ENCODE measurements at places on chromosomes 11 and 22.

- no peak for DNase-seq
Observed at GRCh38 chr11:100922121-100922520, 207.5 kb downstream of the PGR start.

DNA sequence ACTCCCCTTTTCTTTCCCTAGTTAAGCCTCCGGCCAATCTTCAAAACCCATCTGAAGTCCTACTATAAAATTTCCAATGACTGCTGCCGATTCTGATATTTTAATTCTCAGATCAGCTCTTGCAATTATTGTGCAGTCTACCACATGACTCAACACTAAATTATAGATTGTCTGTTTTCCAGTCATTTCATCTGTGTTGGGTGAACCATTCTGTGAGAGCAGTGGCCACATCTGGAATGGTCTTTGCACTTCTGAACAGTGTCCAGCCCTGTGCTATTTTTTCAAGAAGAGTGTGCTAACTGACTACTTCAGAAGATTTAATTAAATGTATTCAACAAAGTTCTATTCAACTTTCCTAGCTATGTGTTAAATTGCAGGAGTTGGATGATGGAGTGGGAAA is 47.2 kb upstream of the MMP7 start:
- DNase-seq: no peak

DNA sequence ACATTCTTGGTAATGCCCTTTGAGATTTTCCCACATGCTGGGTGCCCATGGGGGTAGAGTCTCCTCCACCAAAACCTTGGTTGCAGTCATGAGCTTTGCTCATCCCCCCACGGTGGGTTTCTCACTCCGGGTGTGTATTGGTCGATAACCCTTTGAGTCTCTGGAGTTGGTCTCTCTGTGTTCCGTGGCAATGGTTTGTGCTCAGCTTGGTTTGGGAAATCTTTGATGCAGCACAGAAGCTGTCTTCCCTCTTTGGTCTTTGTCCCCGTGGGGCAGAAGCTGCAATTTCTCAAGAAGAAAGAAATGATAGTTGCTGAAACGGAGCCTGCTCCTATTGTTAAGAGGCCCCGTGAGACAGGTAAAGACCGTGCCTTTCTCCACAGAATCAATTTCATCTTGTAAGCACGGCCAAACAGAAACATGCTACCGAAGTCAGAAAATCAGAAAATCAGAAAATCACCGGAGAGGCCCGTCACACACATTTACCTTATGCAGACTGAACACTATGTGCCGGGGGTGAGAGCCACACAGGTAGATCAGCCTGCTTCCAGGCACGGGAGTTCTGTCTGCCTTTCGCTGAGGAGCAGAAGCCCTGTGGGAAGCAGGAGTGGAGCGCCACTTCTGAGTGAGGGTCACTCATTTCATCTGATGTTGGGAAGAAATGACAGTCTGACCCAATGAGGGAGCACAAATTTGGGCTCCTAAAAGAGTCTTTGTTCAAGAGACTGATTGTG is 186.1 kb downstream of the TBC1D22A start:
- no peak for DNase-seq

DNA sequence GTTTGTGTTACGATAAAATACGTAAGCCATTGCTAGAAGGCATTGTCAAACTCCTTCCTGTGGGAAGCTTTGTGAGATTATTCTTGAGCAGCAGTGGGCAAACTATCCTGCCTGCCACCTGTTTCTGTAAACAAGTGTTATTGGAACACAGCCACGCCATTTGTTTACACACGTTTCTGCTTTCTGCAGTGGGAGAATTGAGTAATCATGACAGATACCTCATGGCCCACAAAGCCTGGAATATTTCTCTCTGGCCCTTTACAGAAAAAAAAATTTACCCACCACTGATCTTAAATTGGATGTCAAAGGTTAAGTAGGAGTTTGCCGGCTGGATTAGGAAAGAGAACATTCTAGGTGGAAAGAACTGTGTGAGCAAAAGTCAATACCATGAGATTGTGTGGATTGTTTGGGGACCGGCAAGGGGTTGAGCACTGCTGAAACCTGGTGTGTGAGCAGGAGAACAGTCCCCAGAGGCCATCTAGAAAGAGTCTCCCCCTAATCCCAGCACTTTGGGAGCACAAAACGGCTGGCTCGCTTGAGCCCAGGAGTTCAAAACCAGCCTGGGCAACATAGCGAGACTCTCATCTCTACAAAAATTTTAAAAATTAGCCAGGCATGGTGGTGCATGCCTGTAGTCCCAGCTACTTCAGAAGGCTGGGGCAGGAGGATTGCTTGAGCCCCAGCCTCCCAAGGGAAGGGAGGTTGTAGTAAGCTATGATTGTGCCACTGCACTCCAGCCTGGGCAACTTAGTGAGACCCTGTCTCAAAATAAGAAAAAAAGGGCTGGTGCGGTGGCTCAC is 6.0 kb upstream of the PLA2G6 start:
- no peak for DNase-seq

GRCh38 chr22:41197038-41197972 is 7.8 kb upstream of the L3MBTL2 start:
- peak; percentile 86 for DNase-seq

DNA sequence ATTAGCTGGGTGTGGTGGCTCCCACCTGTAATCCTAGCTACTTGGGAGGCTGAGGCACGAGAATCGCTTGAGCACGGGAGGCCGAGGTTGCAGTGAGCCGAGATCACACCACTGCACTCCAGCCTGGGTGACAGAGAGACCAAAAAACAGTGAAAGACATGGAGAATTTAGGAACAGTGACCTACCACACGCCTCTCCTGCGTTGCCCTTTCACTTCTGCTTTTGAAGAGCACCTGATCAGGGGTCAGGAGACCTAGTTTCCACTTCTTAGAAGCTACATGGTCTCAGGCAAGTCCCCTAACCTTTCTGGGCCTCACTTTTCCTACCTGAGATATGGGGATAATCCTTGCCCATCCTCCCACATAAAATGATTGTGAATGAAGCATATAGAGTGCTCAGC is 12.2 kb downstream of the SLC35C1 start:
- no peak for DNase-seq

- peak; percentile 33 for DNase-seq
Observed at GRCh38 chr11:117315285-117316196, 515 bp downstream of the BACE1 start.

- DNase-seq: peak; percentile 8
Observed at GRCh38 chr11:82718307-82718706, 15.4 kb downstream of the FAM181B start.

DNA sequence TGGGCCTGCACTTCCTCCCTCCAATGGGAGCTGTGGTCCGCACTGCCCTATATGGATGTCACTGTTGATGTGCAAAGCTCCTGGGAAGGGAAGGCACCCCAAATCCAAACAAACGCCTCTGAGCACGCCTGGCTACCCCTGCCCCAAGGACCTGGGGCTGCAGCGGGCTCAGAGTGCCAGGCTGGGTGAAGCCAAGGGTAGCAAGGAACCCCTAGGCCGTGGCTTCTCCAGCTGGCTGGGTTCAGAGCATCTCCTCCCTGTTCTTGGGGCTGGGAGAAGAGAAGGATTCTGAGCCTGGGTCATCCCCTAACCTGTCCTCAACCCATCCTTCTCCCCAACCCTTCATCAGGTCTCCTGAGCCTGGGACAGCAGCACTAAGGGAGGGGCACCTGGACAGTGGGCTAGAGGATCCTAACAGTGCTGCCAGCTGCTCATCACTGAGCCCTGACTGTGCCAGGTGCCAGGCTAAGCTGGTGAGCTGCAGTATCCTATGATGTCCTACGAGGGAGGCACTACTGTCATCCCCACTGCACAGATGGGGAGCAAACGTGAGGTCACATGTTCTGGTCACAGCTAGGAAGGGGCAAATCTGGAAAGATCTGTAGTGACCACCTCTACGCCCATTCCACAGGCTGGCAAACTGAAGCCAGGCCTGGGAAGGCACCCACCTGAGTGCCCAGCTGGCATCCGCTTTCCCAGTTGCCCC is 3.0 kb downstream of the SSTR3 start:
- DNase-seq: no peak

GRCh38 chr22:50525858-50526107 is 385 bp upstream of the SCO2 start:
- no peak for DNase-seq

- no peak for DNase-seq
Observed at GRCh38 chr22:38923463-38924346, 33.7 kb upstream of the APOBEC3A start.

DNA sequence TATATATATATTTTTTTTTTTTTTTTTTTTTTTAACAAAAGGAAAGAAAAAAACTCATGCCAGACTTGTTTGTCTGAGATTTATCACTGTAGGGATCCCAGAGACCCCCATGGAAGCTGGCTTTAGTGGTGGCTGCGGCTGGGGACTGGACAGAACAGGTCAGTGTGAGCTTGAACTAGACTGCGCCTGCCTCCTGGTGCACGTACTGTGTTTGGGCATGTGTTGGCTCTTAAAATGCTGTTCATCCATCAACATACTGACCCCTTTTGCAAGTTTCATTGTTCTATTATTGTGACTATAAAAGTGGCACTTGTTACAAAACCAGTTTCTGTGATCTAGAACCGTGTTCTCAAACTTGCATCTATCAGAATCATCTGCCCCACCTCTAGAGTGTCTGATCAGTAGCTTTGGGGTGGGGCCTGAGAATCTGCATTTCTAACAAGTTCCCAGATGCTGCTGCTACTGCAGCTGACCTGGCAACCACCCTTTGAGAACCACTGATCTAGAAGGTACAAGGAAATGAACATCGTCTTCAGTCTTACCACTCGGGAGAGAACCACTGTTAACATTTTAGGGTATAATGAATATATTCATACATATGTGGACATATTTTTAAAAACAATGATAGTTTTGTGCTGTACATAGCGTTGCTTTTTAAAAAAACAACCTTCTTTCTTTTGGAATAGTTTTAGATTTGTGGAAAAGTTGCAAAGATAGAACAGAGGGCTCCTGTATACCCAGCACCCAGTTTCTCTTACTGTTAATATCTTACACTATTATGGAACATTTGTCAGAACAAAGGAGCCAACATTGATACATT is 54.0 kb downstream of the ZNRF3 start:
- no peak for DNase-seq

GRCh38 chr22:34975721-34976120 is 90.2 kb upstream of the ISX start:
- DNase-seq: no peak

- no peak for DNase-seq
Observed at GRCh38 chr11:108780119-108780518, 115.2 kb downstream of the DDX10 start.

- peak; percentile 53 for DNase-seq
Observed at GRCh38 chr11:86608251-86608799, 64.1 kb downstream of the ME3 start.

- no peak for DNase-seq
Observed at GRCh38 chr11:77111277-77111676, 8.6 kb downstream of the OMP start.

GRCh38 chr11:73258104-73259035 is 13.8 kb upstream of the P2RY6 start:
- DNase-seq: no peak

DNA sequence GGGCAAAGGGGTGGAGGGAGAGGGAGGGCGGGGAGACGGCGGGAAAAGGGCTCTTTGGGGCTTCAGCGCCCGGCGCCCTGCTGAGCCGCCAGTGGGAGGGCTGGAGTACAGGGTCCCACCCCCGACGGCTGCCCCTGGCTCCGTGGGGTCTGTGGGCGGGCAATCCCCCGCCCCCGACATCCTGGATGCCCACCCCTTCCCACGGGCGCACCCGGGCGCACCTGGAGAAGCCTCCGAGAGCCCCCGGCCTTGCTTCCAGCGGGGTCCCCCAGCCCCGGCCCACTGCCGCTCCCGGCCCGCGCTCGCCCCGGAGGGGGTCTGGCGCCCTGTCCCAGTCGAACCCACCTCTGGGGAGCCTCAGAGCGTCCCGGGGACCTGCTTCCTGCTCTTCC is 394 bp downstream of the CHRM4 start:
- DNase-seq: no peak

DNA sequence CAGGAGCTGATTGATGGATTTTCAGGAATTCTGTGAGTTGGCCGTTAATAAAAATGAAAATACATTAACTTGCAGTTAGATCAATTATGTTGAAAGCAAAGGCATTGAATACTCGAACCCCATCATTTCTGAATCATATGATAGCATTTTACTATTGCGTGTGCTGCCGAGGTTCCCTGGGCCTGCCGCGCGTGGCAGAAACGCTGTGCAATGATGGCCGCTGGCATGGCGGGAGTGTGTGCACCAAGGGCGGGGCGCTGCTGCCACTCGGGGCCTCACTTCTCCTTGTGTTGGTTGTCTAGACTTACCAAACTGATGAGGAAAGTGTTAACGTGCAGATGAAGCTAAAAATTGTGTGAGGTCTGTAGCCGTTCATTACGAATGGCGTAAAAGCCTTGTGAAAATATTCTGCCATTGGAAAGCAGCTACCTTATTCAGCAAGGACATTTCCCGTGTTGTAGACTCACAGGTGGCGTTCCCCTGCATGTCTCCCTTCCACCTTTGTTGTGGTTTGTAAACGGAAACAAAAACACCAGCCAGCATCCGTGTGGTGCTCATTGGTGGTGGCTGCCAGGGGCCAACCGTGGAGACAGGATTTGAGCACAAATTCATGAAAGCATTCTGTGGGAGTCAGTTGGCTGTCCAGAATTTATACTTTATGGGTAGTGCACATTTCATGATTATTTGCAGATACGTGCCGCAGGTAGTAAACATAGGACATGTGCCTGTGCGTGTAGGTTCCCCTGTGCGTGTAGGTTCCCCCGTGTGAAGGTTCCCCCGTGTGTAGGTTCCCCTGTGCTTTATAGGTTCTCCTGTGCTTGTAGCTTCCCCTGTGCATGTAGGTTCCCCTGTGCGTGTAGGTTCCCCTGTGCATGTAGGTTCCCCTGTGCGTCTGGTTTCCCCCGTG is 5.9 kb upstream of the GRAMD4 start:
- DNase-seq: peak; percentile 75

GRCh38 chr11:133945087-133945974 is 11.4 kb downstream of the IGSF9B start:
- peak; percentile 88 for DNase-seq

- no peak for DNase-seq
Observed at GRCh38 chr11:133732109-133732674, 113.1 kb downstream of the SPATA19 start.

DNA sequence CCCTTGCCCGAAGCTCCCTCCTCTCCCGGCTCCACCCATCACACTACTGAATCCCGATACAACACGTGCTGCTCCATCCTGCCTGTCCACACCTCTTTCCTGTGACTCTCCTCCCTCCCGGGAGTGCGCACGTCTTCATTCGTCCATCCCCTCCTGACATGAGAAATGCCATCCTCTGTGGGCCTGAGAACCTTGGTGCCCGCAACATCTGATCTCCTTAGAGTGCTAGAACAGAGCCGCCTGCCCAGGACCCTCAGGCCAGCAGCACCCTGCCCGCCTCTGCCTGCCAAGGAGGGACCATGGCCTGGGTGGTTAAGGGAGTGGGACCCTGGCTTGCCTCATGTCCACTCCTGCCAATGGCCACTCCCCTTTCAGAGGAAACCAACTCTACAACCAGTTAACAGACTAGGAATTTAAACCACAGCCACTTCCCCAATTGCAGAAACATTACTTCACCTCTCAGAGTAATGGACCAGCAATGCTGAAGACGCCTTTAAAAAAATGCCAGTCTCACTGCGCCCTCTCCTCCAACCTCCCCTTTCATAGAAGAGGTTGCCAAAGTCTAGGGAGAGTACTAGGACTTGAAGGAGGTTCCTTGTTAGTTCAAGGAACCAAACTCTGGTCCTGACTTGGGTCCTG is 466.3 kb downstream of the OPCML start:
- no peak for DNase-seq

GRCh38 chr11:126930091-126930841 is 70.3 kb downstream of the KIRREL3 start:
- DNase-seq: no peak

GRCh38 chr11:36214480-36214879 is 74.7 kb downstream of the COMMD9 start:
- DNase-seq: no peak

- DNase-seq: no peak
Observed at GRCh38 chr11:122229078-122229477, 113.1 kb upstream of the BLID start.
